Activated T-helper 1 cell treated with Interleukin-2 at 50 U/mL for 16 hours (primary cell): ENCODE measurements at places on chromosomes 5 and 9.

- DNase-seq, result no peak
Observed at GRCh38 chr9:93172666-93173364, 11.1 kb upstream of the WNK2 start.

- DNase-seq, result no peak
Observed at GRCh38 chr9:21555911-21556310, 73.8 kb upstream of the IFNE start.

DNA sequence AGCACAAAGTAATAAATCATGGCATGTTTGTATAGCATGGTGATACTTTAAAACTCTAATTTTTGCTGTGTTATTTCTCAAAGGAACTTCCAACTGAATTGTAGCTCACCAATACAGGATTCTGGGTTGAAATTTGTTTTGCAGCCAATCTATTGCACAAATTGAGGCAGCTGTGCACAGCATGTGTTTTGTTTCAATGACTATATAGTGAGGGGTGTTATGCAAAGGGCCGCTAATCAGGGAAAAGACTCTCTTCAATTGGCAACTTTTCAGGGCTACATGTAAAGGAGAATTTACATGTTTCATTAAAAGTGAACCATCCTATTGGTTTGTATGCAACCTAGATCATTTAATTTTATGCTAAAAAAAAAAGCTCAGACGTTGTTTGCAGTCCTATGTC lies 44.6 kb downstream of the PLPPR1 start:
- DNase-seq, result no peak

GRCh38 chr5:56130664-56131063 lies 102.5 kb downstream of the ANKRD55 start:
- no peak for DNase-seq

DNA sequence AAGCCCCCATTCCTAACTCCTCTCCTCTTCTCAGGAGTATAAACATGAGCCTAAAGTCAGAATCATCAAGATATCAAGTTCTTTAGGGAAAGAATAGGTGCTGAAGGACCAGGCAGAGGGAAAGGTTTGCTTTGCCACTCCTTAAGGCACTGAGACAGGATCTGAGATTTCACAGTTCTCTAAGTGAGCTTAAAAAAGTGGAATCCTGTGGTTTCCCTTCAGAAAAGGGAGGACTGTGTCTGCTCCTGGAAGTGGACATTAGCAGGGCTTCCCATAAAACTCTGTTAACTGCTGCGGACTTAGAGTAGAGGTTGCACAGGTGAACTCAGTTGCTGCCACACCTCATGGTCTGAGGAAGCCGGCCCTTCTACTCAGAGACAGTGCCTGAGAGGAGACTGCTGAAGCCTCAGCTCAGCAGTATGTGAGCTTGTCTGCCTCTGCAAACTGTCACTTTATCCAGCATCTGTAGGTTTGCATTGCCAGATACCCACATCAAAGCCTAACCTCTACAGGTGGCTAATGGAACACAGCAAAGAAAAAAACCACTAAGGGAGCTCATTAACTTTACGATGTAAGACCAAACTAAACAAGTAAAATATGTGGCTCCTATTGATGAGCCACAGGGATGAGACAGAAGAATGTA lies 42.9 kb downstream of the RIC1 start:
- DNase-seq, result no peak

DNA sequence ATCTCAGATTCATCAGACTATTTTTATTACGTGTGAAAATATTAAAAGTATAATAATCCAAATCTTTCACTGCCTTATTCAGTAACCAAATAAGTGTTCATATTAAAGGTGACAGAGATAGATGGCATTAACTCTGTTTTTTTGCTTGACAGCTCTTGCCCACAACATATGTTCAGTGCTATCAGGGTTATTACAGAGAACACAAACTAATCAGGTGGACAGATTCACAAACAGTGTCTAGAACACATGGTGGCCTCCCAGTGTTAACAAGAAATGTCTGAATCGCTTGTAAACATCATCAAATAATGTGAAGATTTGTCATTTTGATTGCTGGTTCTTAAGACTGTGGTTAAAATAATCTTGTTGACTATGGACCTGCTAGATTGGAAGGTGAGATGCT lies 609.1 kb upstream of the GRAMD2B start:
- DNase-seq, result no peak

DNA sequence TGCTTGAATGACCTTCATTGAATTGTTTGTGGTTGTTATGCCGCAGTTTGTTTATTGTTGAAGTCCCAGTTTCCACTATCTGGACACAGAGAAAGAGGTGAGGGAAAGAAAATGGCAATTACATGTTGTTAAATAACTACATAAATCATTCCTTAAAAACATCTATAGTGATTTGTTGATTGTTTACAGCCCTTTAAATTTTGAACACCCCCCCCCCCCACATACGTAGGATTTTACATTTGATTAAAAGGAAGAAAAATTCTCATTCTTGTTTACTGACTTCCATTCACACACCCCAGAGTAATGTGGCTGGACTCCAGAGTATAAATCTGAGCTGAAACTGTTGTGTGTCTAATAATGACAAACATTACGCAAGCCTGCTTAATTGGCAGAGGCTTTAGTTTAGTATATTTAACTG lies 87.1 kb upstream of the FAM174A start:
- no peak for DNase-seq

GRCh38 chr5:1311439-1312055 lies 16.7 kb upstream of the TERT start:
- no peak for DNase-seq

- DNase-seq, result no peak
Observed at GRCh38 chr9:114989600-114990410, 59.4 kb upstream of the TNFSF8 start.

DNA sequence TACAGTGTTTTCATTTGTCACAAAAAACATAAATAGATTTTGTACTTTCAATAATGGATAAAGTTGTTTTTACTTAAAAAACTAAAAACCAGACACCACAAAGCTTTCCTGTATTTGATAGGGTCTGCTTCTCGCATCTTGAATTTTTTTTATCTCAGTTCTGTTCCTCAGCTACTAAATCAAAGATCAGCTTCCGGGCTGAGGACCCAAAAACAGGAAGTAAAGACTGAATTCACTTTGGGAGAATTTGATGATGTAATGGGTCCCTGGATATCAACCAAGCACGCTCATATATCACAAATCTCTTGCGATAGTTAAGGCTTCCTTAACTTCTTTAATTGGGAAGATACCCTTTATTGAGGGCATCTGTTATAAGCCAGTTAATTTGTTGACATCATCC lies 24.1 kb downstream of the ITK start:
- no peak for DNase-seq

- DNase-seq, result no peak
Observed at GRCh38 chr9:61667559-61668121, 477.8 kb downstream of the SPATA31A7 start.

DNA sequence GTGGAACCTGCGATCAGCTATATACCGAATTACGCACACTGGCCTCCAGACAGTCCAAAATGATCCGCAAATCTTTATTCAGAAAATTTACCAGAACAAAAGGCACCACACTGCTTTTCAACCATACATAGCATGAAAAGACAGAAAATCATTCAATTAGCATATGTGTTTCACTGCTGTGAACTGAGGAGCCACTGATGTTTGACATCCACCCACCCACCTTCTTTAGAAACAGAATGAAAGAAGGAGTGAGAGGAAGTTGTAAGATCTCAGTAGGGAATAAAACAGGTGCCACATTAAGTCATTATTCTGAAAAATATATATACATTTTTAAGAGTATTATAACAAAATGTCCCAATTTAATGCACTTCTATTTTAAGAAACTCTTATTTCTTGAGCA lies 156.8 kb downstream of the NFIB start:
- DNase-seq, result no peak

DNA sequence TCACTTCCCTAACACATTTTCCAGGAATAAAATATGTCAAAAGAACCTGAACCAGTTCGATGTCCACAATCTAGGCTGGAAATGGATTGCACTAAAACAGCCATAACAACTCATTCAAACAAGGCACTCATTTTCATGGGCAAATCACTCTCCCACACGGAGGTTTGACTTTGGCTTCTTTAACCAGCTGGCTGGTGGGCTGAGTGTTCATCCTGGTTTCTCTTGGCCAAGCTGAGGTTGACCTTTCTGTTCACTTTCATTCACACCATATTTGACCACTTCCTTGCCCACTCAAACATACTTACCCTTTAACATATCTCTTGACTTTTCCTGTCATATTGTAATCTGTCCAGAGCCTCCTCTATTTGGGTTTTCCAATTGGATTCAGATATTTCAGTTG lies 5.4 kb downstream of the IL7R start:
- no peak for DNase-seq

DNA sequence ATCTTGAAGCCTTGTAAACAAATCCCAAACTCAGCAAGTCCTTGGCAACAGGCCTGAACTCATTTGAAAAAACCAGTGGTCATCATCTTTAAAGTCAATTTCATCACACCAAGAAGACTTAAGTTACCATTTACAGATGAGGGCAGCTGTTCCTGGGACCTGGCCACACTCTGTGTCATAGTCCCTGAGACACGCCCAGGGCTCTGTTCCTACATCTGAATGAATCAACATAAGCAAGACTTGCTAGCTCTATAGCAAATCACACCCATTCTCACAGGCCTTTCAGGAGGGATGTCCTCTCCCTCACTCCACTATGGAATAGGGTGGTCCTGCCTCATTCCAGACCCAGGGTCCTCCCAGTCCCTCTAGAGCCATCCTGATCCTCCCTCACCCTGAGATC lies 142.8 kb downstream of the NSG2 start:
- DNase-seq, result no peak

DNA sequence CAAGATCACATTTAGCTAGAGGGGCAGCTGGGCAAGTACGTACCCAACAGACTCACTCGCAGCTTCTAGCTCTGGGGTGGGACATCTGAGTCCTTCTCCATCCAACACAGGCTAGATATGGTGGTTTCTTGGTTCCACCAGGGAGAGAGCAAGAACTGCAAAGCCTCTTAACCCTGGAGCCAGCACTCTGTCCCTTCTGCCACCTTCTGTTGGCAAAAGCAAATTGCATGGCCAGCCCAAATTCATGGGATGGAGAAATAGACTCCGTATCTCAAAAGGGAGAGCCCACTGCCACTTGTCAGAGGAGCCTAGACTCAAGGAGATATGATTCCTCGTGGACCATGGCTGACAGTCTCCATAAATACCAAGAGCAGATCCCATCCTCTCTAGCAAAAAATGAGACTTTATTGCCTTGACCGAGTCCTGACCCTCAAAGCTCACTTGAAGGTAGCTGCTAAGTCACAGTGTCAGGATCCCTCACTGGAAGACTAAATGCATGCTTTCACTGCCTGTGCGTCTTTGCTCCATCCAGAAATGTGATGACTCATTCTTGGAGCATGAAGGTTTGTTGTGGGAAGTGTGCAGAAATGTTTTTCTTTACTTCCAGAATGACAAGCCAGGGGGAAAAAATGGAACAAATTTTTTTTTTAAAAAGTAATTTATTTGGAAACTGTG lies 28.8 kb upstream of the ROR2 start:
- DNase-seq, result no peak

DNA sequence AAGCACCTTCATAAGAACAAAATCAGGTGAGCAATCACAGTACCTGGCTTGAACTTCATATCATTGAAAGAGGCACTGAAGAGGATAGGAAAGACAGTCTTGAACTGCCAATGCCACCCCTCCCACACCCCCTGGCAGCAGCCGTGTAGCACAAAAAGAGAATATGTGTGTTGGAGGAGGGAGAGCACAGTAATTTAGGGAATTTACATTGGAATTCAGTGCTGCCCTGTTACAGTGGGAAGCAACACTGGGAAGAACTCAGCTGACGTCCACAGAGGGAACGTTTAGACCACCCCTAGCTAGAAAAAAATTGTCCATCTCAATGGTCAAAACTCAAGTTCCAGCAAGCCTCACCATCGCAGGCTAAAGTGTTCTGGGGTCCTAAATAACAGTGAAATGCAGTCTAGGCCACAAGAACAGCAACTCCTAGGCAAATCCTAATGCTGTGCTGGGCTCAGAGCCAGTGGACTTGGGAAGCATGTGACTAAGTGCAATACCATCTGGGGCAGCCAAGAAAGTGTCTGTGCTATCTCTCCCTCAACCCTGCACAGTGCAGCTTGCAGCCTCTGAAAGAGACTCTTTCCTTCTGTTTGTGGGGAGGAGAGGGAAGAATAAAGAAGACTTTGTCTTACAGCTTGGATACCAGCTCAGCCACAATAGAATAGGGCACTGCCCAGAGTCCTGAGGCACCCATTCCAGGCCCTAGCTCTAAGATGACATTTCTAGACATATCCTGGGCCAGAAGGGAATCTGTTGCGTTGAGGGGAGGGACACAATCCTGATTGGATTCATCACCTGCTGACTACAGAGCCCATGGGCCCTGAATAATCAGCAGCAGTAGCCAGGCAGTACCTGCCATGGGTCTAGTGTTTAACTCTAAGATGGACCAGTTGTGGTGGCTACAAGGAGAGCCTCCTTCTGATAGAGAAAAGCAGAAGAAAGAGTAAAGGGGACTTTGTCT lies 62.1 kb upstream of the VLDLR start:
- DNase-seq, result no peak

GRCh38 chr5:128765448-128766061 lies 199.7 kb upstream of the SLC27A6 start:
- no peak for DNase-seq

GRCh38 chr5:34771076-34771475 lies 67.9 kb upstream of the TTC23L start:
- no peak for DNase-seq
